ENCODE measurements at places on chromosomes 5 and 9.

DNA sequence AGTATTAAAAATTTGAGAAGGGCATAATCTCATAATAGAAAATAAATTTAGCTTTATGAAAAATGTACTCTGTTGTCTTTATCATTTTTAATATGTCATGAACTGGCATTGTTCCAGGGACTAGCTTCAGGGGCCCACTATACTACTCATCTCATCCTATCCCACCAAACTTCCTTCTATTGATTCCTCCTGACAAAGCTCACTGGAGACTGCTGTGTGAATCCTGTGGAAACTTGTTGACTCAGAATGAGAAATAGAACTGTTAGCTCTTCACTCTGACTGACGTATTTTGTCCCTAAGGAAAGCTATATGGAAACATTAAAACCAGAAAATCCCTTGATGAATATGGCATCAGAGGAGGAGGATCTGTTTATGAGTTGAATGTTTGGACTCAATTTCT, 29.8 kb upstream of the BNIP1 start:
- ATAC-seq = no peak

GRCh38 chr9:120895951-120896350, 19.0 kb upstream of the PHF19 start:
- ATAC-seq = no peak

GRCh38 chr9:38339496-38339895, 53.0 kb upstream of the ALDH1B1 start:
- peak; percentile 65 for ATAC-seq

GRCh38 chr5:36459176-36460135, 146.9 kb upstream of the SLC1A3 start:
- no peak for ATAC-seq

DNA sequence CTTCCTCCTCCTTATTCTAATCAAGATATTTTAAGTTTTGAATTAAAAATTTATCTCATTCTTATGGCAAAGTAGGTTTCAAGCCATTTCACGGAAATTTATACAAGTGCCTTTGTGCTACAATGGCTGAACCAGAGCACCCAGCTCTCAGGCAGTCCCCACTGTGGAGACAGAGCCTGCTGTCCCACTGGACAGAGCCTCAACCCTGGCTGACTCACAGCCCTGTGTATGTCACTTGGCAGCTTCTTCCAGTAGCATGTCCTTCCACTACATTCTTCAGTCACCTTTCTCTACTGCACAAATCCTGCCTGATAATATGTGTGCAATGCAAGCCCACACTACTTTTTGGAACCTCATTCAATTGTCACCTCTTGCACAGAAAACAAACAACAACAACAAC, 253.1 kb downstream of the PDE4D start:
- no peak for ATAC-seq
